ENCODE measurements at places on chromosomes 12 and 14.

DNA sequence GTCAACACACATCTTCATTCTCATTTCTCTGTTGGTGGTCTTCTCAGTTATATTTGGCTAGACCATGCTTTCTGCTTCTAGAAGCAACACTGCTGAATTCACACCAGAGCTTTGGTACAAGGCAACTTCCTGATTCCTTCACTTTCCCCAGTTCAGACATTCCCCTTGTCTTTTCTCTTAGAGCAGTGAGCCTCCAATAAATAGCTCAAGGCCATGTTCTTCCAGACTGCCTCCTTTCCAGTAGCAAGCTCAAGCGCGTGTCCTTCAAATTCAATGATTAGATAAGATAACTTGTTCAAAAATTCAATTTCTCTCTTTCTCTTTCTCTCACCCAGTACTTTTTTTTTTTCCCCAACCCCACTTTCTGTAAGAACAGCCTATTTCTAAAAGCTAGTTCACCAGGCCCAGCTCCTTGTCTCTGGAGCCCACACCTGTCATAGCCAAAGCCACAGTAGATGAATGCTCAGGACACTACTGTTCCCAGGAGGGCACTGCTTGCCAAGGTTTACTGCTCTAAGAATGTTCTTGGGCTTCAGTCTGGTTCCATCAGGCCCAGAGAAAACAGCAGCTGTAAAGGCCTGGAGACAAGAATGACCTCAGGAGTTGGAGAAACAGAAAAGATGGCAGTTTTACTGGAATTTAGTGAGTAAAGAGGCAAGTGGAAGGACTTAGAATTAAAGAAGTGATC is 17.7 kb downstream of the TBK1 start:
- no peak for DNase-seq

DNA sequence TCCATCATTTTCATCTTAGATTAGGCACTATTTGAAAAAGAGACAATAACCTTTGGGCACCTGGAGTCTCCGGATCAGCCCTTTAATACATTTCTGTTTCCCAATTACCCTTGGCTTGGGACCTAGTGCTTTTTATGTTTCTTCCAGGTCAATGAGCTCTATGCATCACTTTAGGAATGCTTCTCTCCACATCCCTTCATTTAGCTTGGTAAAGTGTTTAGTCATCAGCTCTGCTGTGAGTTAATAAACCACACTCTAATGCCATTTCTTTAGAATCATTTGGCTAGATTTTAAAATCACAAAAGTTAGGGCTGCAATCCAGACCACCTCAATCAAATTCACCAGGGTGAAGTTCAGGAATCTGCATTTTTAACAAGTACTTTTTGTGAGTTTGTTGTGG is 41.7 kb downstream of the RASSF9 start:
- no peak for DNase-seq

DNA sequence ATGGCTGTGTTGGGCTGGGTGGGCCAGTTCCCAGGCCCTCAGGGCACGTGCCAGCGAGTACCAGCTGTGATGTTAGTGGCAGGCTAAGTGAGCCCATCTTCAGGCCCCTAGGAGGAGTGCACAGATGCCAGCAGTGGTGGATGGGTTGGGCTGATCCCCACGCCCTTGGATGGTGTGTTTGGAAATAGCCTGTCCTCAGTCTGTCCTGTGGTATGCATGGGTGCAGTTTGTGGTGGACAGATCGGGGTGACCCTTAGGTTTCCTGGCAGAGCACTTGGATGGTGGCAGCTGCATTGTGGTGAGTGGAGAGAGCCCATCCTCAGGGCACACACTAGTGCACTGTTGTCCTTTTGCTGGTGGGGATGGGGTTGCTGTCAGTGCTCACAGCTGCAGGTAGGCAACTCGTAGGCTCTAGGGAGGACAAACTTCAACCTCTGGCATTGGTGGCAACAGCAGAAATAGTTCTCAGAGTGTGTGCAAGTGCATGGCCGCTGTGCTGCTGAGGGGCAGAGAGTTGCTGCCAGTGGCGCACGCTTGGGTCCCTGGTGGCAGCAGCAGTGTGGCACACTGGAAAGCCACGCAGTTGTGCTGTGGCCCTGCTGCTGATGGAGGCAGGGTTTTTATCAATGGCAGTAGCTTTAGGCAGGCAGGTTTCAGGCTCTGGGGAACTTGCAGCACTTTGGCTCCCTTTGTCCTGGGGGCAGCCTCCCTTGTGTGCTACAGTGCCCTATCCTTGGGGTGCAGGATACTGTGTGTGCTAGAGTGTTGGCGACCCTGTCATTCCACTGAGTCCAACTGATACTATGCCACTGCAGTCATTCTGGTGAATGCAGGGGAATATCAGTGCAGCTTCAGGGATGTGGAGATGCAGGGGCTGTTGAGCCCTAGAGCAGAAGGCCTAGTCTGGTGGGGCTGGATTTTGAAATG is 65.5 kb downstream of the FBXO33 start:
- no peak for DNase-seq

DNA sequence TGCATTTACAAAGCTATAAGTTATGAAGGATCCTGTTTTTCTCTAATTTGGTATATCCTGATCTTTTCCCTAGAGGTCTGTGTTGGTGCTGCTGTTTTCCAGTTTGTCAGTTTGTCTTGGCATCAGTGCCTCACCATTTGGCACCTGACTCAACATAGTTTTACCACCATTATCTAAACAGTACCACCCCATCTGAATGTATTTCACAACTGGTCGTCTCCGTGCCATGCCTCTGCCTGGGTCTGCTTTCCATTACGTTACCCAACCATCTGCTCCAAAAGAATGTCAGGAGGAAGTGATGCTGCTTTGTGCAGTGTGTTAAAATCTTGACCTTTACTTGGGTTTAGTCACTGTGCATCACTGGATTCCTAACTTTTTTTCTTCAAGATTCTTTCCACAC is 129.3 kb upstream of the RASSF8 start:
- no peak for DNase-seq

DNA sequence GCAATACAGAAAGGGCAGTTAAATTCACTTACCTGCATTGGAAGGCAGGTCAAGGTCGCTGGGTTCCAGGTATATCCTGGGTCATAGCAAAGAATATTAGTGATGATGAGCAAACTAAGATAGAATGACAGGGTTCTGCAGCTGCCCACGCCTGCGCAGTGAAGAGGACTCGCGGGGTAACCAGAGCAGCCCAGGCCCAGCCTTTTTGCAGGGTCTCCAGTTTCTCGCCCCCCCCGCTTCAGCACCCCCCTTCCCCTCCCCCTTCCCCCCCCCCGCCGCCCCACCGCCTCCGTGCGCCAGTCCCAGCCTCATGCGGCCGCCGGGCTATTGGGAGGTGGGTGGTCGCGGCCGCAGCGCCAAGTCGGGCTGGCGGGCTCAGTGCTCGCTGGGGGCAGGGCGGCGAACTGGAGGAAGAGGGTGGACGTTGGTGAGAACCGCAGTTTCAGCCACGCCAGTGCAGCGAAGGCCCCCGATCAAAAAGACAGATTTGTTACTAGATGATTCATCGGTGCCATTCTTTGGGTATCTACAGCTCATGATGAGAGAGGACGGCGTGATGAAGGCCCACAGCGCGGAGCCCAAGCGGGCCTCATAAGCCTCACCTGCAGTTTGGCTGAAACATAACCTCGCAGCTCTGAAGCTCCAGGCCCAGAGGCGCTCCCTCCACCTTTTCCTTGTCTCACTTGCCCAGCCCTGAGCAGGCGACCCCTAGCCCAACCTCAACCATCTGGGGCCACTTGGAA is 20.2 kb downstream of the SLC2A3 start:
- no peak for DNase-seq

GRCh38 chr14:102538602-102539543 is 29.3 kb upstream of the ANKRD9 start:
- no peak for DNase-seq

DNA sequence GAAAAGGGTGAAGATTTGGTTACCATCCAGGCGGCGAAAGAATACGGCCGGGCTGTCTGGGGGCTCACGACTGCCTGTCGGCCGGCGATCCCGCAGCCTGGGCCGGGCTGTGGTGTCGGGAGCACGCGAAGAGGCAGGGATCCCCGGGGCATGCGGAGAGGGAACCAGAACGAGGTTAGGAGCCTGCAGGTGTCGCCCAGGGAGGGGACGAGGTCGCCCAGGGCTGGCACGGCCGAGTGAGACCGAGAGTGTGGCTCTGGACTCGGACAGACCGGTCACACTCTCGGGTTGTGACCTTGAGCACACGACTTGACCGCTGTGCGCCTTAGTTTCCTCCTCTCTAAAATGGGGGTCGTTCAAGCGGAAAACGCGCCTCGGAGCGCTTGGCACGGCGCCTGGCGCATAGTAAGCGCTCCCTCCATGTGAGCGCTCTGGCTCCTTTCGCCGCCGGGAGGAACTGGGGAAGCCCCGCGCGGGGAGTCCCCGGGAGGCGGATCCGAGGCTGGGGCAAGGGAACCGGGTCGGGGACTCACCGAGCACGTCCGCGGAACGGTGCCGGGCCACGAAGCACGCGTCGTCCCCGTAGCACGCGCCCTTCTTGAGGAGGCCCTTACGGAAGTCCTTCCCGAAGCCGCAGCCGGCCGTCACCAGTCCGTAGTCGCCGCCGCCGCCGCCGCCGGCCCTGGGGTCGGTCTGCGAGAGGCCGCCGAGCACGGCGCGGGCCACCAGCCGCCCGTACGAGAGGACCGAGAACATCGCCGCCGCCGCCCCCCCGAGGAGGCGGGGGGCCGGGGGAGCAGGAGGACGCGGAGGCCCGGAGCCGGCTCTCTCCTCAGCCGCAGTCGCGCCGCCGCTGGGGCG is 612 bp downstream of the PPTC7 start:
- DNase-seq: no peak

DNA sequence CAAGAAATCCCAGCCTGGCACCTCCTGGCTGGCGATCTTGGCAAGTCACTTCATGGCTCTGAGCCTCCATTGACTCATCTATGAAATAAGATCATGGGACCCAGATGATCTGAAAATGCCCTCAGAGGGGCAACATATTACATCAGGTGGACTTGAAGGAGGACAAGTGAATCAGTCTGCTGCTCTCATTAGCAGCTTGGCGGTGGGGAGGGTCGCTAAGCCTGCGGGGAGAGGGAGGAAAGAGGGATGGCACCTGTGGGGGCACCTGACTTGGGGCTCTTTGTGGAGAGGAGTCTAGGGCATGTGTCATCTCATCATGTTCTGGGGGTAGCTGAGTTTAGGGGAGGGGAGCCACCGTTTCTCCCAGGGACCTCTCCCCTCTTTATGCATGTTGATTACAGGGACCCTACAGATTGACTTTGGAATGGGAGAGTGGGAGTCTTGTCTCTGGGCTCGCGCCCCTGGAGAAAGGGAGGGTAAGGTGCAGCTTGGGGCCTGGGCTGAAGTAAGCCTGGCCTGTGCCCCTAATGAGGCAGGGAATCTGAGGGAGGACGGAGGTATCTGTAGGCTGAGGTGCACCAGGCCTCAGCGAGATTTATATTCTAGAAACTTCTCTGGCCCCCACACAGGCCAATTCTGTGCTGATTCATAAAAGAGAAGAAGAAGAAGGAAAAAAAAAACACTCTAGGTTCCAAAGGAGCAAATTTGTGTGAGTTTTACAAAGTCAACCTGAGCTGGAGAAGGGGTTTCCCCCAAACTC is 29.3 kb upstream of the BATF start:
- DNase-seq: no peak

GRCh38 chr14:102799684-102800562 is 22.7 kb downstream of the TRAF3 start:
- no peak for DNase-seq

DNA sequence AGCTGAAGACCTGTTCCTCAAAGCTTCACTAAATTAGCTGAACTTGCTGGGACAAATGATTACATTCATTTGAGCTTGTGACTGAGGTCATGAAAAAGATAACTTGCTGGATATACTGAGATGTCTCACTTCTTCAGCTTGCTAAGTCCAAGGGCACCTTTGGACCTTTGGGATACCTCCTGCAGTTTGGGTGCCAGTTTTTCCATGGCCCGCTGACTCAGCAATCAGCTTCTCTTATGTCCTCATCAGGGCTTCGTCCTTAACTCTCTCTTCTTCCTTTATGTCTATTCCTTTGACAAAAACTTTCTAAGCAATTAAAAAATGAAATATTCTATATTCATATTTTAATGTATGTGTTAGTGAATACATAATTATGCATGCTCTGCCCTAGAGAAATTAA is 45.6 kb downstream of the OVCH1 start:
- no peak for DNase-seq

DNA sequence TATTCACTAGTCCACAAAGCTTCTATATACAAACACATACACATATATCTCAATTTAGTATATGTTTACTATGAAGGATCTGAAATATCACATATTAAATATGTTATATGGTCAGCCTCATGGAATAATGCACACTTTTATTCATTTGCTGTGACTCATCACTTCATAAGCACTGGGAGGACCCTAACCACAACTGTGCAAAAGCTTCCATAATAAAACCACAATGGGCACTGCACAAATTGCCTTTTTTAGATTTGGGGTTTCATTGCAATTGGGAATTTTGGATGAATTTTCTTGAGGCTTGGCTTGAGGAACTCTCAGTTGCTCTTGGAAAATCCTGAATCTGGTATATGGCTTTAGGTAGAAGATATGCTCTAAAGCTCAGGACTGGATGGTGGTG is 399.4 kb downstream of the C12orf75 start:
- DNase-seq: no peak

- DNase-seq: no peak
Observed at GRCh38 chr12:42186793-42187192, 42.1 kb upstream of the GXYLT1 start.

GRCh38 chr14:96055065-96055752 is 16.0 kb downstream of the C14orf132 start:
- no peak for DNase-seq

DNA sequence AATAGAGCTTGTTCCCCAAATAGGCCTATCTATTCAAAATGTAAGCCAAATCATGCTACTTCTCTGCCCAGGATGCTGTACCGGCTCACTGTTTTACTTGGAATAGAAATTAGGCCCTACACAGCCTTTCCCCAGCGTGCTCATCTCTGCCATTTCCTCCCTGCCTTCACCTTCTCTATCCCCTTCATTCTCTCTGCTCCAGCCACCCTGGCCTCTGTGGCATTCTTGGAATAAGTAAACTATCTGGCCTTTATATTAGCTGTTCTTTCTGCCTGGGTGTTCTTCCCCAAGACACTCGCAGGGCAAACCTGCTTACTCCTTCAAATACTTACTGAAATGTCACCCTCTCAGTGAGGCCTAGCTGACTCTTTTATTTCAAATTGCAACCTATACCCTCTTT is 30.9 kb upstream of the DYRK2 start:
- DNase-seq: no peak

DNA sequence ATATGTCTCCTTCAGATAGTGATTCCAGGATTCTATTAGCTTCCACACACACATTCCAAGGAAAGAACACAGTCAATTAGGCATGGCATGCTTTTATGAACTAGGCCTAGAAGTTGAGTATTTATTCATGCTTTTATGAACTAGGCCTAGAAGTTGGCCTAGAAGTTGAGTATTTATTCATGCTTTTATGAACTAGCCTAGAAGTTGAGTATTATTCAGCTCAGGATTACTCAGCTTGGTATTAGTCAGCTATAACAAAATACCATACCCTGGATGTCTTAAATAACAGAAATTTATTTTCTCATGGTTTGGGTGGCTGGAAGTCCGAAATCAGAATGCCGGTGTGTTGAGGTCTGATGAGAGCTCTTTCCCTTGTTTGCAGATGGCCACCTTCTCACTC is 442.7 kb upstream of the FLRT2 start:
- DNase-seq: no peak

All from SK-N-MC (cell line).